Hindlimb muscle (tissue), 1 donor: ENCODE measurements at places on chromosomes 5 and 9.

DNA sequence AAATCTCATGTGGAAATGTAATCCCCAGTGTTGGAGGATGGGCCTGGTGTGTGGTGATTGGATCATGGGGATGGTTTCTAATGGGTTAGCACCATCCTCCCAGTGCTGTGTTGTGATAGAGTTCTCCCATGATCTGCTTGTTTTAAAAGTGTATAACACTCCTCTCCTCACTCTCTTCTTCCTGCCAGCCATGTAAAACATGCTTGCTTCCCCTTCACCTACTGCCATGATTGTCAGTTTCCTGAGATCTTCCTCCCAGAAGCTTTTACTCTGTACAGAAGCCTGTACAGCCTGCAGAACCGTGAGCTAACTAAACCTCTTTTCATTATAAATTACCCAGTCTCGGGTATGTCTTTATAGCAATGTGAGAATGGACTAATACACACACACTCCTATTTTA lies 499.1 kb downstream of the RASEF start:
- DNase-seq: no peak

GRCh38 chr5:40034441-40034840 lies 609.7 kb upstream of the DAB2 start:
- no peak for DNase-seq

DNA sequence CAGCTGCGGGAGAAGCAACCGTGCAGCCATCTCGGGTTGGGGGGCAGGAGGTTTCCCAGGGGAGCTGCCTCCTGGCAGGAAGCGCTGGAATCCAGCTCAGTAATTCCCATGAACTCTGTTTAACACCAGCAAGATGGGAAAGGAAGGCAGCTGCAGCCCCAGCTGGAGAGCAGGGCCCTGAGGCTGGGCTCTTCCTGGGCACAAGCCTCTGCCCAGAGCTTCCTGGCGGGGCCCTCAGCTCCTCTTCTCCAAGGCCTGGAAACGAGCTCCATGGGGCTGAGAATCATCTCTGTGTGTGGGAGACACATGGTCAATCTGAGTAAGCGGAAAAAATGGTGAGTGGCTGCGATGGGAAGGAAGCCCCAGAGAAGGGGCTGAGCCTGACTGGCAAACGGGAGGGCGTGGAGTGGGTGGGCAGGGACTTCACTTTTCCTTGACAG lies 6.3 kb downstream of the MRPL36 start:
- DNase-seq: peak; percentile 30

- peak; percentile 34 for DNase-seq
Measured at GRCh38 chr5:172322028-172322965, 38.7 kb upstream of the UBTD2 start.

- no peak for DNase-seq
Measured at GRCh38 chr5:40784027-40784653, 14.0 kb downstream of the PRKAA1 start.

DNA sequence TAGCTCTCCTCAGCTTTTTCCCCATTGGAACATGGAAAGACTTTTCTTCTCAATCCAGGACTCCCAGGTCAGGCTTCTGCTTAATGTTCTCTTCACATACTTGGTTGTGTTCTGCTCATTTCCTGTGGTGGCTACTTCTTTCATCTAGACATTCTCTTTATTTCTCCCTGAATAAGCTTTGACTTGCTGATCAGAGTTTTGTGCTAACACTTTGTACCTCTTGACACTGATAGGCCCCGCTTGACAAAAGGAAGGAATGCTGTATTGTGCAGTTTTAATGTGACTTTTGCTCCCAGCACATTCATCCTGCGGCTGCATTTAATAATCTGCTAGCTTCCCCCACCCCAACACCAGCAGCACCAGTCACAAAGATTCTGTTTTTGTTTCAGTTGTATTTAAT lies 90.9 kb upstream of the MINAR2 start:
- no peak for DNase-seq

DNA sequence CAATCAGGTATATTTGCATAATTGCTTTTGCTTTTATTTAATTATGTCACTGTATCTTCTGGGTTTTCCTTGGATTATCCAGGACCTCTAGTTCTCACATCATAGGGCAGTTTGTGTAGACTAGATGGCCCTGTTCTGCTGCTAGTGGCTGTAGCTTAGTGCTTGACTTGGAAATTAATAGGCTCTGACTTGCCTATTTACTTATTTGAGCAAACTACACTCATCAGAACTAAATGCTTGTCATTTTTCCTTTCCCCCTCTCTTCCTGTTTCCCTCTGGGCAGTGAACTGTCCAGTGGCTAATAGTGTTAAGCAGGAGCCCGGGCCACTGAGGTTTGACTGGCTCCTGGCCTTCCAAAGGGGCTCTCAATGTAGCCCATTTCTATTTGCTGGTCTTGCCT lies 135.7 kb downstream of the MAN2A1 start:
- no peak for DNase-seq

DNA sequence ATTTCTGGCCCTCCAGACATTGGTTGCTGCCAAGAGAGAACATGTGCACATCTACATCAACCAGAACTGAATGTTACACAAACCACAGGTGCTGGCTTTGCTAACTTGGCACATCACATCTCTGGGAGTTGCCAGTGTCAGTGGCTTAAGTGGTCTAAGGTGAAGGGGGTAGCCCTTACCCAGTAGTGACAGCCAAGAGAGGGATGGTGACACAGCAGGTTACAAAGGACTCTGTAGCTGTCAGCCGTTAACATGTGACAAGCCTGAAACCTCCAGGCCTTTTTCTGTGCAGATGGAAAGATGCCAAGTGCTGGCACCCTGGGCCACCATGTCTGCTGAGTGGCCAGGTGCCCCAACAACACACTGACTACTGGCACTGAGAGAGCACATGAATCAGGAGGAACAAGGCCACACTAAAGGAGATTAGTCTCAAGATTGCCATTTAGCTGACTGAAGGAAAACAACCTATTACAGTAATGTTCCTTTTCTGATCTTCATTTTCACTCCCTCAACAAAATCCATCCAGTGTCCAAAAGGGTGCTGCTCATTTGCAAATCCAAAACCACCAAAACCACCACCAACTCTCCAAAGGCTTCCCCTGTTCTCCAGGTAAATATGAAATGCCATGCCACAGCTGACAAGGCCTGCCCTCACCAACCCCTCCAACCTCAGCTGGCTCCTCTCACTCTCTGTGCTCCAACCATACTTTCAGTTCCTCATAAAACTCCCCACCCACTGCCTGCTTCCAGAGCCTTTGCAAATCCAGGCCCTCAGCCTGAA lies 20.2 kb downstream of the SIL1 start:
- no peak for DNase-seq

- DNase-seq: no peak
Measured at GRCh38 chr9:33151007-33151557, 16.1 kb downstream of the B4GALT1 start.

DNA sequence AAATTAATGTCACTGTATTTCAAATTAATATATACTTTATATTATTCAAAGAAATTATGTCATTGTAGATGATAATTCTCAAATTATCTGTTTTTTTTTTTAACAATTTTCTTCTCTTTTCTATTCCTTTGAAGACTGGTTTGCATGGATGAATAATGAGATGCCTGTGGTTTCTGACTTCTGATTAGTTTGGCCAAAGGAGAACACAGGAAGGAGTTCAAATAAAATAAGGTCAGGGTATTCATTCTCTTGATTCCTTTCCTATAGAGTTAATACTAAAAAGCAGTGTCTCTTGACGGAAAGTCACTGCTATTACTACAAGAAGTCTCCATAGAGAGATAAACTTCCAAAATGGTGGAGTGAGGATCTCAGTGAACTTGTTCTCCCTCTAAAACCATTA lies 279.6 kb upstream of the FTMT start:
- DNase-seq: no peak

DNA sequence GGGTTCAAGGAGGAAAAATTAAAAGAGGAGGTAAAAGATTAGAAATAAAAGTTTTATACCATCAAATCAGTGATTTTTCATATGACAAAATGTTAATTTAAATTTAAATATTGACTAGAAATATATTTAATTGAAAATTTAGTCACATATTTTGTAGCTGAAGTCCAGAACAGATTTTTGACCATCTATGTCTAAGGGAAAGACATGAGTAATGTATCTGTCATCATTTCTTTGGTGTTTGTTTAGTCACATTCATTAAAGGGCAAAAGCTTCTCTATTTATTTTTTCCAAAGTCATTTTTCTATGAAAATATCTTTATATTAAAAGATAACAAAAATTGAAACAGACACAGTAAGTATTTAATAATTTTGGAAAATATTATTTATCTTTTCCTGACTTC lies 252.0 kb upstream of the ISL1 start:
- DNase-seq: no peak
